ENCODE measurements at places on chromosomes 7 and 10. TPM values are rescaled to one million over a fixed set of nuclear protein-coding genes. Genes with fewer than 3 reads are reported as not detected.

DNA sequence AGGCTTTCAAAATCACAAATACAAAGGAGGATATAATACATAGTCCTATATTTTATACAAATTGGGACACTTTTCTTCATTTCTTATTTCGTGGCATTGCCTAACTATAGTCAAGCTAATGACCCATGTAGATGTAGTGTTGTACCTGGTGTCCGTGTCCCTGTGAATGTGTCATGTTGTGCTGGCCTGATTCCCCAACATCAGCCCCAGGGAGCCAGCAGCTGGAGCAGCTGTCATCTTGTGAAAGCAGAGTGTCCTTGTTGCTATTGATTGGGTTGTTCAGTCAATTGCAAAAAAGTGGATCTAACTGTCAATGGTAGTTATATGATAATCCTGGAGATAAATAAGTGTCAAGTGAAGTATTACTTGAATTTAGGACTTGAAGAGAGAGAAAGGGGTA is 86.3 kb downstream of the KAT6B start:
- DNase-seq, result no peak

Gene SPDYE8
- not detected for total RNA-seq

Gene H2BK1
- not detected for total RNA-seq

Gene CLRN3
- not detected for total RNA-seq

GRCh38 chr10:28393956-28394568 is 91.2 kb upstream of the MPP7 start:
- peak; percentile 51 for DNase-seq

Gene SLF2
- 21.9 TPM for total RNA-seq

- peak; percentile 96 for DNase-seq
Measured at GRCh38 chr10:110336111-110336721, 31.5 kb upstream of the SMNDC1 start.

- DNase-seq, result no peak
Measured at GRCh38 chr7:34015651-34016050, 110.3 kb downstream of the BMPER start.

- DNase-seq, result no peak
Measured at GRCh38 chr7:124060528-124060927, 27.7 kb upstream of the TMEM229A start.

DNA sequence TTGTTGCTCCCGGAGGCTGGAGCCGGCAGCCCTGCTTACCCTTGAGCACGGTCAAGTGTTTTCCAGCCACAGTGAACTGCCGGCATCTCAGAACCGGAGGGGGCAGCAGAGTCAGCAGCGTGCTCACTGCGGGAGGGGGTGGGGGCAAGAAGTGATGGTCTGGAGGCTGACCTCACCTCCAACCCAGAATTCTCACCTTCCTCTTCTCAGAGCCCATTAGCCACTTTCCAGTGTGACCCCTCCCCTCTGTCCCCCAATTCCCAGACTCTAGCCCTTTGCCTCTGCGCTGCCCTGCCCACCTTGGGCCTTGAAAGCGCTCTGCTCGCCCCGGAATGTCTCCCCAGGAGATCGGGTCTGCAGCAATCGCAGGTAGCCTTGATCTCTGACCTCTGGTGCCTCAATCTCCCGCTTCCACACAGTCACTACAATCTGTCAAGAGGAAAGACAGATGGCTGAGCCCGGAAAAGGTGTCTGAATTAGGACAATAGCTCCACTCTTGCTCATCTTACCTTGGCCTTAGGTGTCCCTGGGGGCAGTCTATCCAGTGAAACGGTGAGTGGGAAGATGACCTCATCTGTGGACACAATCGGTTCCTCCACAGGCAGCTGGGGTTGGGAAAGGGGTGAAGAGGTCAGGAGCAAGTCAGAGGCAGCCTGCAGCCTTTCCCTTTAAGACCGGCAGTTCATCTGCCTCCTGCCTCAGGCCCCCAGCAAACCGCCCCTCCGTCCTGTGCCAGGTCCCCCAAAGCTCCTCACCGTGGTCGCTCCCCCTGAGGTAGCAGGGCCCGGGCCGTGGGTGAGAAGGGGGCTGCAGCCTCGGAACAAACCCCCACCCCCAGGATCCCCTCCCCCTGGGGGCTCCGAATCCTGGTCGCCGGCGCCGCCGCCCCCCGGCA is 942 bp downstream of the TRAPPC14 start:
- peak; percentile 80 for DNase-seq

GRCh38 chr10:76301211-76301610 is 869.8 kb downstream of the LRMDA start:
- no peak for DNase-seq

DNA sequence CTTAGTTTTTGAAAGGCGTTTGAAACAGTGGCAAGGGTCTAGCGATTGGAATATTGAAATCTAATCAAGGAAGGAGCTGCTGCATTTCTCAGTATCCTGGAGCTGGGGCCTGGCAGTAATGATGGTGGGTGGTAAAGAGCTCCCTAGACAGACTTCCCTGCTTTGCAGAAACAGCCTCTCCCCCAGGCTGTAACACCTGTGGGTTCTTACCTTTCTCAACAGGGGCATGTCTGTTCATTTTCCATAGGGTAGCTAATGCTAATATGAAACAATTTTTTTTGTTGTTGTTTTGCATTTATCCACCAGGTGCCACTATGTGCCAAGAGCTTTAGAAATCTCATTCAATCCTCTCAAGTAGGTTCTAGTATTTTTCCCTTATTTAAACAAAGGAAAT is 345.5 kb downstream of the REEP3 start:
- DNase-seq, result peak; percentile 19

DNA sequence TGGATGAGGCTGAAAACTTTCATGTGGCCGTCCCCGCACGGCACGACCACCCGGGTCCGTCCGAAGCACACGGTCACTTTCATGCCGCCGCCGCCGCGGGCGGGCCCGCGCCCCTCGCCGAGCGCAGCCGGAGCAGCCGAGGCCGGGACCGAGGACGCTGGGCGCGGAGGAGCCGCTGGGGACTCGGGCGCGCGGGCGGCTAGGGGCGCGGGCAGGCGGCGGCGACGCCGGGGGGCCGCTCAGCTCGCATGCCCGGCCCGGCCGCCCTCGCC is 247 bp downstream of the PARD3 start:
- DNase-seq, result no peak

Gene AKR1D1
- total RNA-seq, result not detected

DNA sequence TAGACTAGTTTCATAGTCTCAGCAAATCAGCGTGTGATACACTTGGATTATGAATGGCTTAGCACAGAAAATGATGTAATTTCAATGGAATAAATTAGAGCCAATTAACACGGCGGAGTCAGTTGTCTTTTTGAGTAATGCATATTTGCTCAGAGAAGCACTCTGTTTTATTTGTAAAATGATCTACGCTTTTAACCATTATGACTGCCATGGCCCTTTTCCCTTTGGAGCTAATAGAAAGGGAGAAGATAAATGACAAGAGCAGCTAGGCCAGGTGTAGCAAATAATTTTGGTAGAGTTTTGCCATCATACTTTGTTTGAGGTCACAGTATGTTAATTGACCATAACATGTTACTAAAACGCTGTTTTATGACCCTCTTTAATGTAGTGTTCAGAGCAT is 86.8 kb downstream of the GPR158 start:
- no peak for DNase-seq

Gene SYCE1
- not detected for total RNA-seq

DNA sequence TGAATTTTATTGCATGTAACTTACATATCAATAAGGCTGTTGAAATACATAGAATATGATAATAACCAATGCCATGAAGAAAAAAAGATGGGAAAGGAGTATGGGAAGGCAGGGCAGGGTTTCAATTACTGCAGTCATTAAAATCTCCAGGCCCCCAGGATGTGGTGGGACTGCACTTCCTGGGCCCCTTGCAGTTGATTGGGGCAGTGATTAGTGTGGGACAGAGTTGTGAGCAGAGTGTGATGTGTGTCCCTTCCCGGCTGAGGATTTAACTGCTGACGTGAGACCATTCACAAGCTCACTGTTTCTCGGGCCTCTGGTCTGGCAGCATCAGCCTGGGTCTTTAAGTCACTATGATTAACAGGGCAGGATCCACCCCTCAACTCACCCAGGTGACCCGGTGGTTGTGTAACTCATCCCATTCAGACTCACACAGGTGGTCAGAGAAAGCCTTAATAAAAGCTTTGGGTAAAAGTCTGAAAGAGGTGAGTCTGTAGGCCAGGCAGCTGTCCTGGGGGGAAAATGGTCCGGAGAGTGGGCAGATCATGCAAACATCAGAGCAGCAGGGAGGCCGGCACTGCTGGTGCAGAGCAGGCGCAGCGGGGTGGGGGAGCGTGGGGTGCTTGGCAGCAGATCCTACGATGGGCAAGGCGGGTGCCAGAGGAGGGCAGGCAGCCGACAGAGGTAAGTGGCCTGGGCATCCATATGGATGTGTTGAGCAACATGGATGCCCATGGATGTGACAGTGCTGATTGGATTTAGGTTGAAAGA is 36.3 kb upstream of the WDFY4 start:
- no peak for DNase-seq

GRCh38 chr10:109899356-109900331 is 23.7 kb downstream of the XPNPEP1 start:
- DNase-seq, result peak; percentile 84

DNA sequence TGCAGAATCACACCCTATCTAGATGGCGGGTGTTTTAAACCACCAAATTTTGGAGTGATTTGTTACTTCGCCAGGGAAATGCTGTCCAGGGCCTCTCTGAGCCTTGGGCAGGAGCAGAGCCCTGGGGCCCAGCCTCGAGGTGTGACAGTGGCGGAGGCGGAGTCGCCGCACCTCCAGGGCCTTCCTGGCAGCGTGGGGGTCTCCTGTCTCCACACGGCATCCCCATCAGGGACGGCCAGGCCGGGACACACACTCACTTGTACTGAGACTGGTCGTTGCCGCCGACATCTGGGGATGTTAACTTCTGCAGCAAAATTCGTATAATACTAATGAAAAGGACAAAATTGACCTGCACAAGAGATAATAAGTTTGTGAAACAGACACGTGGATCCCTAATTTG is 110.7 kb downstream of the VIPR2 start:
- no peak for DNase-seq

- no peak for DNase-seq
Measured at GRCh38 chr7:142328551-142328950, 70.7 kb upstream of the PRSS58 start.

All from M059J (cell line).